ENCODE measurements at places on chromosomes 2 and 18.

GRCh38 chr18:78980777-78981380, 1.3 kb downstream of the SALL3 start:
- no peak for DNase-seq

DNA sequence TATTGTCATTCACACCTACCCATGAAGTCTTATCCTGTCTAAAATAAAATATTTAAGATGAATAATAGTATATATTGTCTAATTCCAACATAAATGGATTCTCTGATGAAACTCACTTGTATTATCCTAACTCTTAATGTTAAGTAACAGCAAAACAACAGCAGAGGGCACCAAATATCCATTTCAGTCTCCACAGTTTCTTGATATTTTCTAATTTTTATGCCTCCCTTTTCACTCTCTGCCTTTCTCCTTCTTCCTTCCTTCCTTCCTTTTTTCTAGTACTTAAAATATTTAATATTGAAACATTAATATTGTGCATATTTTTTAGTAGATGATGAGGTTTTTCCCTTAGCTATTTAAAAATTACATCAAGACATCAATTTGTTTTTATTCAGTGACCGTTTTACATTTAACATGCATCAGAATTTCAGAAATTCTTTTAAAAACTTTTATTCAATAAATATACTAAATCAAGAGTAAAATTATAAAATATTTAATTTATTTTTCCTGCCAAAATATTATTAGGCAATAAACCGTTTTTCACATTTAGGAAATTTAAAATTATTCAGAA, 97.6 kb downstream of the WDR7 start:
- peak; percentile 40 for DNase-seq

- no peak for DNase-seq
Observed at GRCh38 chr2:233100192-233100998, 40.3 kb downstream of the INPP5D start.

DNA sequence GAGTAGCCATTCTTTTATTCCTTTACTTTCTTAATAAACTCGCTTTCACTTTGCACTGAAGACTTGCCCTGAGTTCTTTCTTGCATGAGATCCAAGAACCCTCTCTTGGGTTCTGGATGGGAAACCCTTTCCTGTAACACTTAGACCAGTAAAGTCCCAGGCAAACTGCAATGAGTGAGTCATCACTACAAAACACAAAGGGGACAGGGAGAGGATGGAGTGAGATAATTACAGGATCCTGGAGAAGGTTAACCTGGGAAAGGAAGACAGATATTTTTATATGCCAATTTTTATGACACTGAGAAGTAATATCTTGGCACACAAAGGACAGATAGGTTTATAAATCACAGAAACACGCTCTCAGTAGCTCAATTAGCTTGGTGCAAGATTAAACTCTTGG, 48.7 kb downstream of the EHD3 start:
- no peak for DNase-seq

DNA sequence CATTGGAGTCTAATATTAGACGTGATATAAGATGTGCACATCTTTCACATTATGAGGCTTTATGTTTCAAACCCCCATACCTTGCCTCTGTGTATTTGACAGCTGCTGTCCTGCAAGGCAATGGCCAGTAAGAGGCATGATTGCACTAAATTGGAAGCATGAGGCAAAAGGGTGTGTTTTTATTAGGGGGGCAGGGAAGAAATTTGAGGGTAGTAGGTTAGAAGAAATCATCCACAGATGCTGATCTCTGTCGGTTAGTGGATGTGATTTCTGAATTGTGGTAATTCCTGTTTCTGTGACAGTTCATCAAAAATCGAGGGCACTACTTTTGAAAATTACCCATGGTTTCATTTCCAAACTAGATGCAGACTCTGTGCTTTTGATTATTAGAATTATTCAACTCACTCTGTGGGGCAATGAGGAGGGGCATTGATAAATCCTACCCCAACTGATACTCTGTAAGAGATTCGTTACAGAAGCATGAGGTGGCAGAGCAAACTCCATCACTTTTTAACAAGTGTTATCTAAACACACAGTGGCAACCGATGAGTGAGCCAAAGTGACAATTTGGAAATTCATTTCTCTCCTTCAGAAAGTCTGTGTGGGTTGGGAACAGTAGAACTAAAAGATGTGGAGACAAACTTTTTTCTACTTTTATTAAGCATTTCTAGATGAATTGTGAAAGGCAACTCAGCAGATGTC, 453.0 kb downstream of the ARHGAP15 start:
- no peak for DNase-seq

DNA sequence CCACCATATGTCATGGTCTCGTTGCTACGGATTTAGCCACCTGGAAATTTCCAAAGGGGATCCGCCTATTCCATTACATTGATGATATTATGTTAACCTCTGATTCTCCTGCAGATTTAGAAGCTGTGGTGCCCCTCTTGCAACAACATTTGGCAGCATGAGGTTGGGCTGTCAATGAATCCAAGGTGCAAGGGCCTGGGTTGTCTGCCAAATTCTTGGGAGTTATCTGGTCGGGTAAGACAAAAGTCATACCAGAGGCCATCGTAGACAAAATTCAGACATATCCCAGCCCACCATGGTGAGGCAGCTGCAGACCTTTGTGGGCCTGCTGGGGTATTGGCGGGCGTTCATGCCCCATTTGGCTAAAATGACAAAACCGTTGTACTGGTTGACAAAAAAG, 13.6 kb upstream of the C2orf42 start:
- DNase-seq: no peak

GRCh38 chr2:41460661-41461060, 587.2 kb upstream of the PKDCC start:
- no peak for DNase-seq

DNA sequence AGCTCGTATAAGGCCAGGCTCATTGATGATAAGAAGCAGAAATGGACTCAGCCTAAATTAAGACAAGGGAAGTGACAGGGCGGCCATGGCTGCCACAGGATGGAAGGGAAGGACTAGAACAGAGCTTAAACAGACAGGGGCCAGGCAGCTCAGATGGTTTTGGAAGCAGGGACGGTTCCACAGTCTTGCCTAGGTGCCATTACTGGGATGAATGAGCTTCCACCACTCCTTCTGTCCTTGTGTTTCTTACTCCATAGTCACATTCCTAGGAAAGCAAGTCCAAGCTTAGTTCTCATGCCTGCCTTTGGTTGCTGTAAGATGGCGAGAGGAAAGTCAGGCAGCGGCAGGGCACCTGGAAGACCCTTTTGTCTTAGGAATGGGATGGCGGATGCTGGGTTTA, 11.9 kb downstream of the GNLY start:
- no peak for DNase-seq

DNA sequence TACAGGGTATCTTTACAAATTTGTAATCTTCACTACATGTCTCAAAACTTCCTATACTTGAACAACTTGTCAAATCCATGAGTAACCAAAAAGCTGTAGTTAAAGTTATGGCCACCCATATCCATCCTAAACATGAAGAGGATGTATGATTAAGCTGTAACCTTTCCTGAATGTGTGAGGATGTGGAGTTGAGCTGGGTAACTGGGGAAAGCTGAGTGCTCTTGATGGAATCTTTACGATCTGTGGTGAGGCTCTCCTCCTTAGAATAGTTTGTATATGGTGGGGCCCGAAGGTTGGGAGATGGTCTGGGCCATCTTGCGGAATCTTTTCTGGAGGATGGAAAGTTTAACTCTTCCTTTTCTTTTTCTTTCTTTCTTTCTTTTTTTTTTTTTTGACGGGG, 29.4 kb downstream of the DPP4 start:
- no peak for DNase-seq

GRCh38 chr18:25284861-25285550, 67.0 kb downstream of the ZNF521 start:
- peak; percentile 61 for DNase-seq

GRCh38 chr2:193276069-193276468, 1081.3 kb upstream of the TMEFF2 start:
- DNase-seq: no peak

GRCh38 chr2:196208915-196209314, 37.5 kb upstream of the STK17B start:
- DNase-seq: no peak

DNA sequence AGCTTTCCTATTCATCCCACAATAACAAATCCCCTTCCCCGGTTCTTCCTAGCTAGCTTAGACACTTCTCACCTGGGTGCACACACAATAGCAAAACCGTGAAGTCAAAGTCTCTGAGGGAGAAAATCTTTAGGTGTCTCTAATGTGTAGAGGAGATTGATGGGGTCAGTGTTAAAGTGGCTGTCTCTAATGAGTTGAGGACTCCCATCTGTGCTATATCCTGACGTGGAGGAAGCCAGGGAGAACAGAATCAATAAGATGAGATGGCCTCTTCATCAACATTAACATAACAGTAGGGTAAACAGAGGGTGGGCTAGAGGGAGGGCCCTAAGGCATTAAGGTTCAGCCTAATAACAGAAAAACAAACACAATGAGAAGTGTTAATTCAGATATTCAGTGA, 120.4 kb downstream of the SLC5A7 start:
- no peak for DNase-seq

DNA sequence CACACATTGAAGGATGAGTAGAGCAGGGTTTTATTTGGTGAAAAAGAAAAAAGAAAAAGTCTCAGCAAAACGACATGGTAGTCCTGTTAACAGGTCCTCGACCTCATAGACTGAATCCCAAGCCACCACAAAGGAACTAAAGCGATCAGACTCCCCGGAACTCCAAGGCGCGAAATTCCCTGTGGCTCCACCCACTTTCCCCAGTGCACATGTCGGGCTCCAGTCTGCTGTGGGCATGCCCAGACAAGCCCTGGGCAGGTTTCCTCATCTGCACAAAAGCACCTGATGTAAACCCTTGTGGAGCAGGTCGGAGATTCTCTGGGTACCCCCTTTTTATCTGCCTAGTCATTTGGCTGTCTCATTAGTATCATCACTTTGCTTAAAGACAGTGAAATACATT, 170.7 kb upstream of the FSIP2 start:
- no peak for DNase-seq

DNA sequence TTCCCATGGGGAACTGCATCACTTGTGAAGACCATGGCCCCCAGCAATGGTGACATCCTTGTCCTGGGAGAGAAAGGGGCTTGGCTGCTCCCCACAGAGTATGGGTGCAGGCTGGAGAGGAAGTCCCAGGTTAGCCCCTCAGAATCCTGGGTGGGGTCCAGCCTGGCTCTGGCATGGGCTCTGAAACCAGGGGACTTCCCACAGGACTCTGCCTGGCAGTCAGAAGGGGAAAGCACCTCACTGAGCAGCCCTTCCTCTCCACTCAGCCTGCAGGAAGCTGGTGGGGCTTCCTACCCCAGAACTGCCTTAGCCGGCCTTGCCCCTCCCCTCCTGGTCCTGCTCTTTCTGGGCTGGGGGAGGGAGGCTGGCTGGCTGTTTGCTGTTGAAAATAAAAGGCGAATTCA, 3.7 kb downstream of the NEURL3 start:
- no peak for DNase-seq

DNA sequence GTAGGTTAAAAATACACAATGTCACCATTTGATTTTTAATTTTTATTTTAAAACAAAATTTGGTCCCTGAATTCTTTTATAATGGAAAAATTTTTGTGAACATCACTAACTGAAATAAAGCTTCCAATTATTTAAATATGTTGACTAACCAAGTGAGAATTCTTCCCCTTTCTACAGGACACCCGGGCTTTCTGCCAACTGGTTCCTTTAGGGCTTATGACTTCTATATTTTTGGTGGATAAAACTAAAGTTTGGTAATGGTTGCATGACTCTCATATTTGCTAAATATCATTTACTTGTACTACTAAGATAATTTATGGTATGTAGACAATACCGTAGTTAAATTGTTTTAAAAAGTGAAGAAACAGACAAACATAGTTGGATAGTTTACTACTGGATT, 291.0 kb upstream of the DOK6 start:
- DNase-seq: no peak

DNA sequence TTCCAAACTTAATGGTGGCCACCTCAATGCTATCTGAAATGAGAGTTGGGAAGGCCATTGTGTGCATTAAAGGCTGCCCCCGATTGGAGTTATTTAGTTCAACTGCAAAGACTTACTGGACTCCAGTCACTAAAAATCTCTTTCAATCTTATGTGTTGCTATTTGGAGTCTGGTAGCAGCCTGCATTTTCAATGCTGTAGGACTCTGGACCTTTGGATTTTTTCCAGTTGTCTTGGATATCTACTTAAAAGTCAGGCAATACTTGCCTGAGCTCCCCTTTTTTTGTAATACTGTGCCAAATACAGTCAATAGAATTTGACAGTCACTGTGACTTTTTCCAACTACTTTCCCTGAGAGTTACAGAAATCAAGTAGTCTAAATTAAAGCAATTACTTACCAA, 281.9 kb downstream of the TRIB2 start:
- no peak for DNase-seq

GRCh38 chr18:9334973-9335696, 562 bp downstream of the TWSG1 start:
- peak; percentile 39 for DNase-seq

DNA sequence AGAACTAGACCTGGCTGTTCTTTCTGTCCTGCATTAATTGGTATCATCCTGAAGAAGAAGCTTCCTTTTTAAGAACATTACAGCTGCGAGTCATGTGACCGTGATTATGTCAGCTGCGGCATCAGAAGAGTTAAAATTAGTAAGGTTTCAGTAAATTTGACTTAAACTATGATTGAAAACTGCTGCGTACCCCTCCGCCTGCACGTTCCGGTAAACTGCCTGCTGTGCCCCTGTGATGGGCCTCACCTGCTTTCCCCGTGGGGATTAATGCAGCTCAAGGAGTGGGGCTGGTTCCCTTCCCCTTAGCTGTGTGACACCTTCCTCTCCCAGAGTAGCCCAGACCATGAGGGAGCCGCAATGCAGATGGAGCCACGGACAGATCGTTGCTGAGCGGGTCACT, 36.1 kb upstream of the MYO3B start:
- no peak for DNase-seq

GRCh38 chr2:222656526-222657446, 894 bp upstream of the FARSB start:
- DNase-seq: no peak

DNA sequence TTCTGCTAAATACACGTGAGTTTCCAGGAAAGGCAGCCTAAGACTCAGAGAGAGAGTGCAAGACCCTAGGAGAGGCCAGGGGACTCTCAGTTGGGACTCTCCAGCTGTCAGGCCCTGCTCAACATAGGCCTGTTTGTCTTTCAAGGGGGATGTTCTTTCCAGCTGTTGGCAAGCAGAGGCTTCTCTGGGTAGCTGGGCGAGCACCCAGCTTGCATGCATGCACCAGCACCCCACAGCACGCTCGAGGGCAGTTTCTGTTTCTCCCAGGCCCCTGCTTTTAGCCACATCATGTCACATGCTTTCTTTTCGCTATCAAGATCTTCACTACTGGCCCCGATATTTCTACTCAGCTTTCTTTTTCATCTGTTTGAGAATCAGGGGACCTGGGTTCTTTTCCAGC, 479.3 kb upstream of the HS6ST1 start:
- DNase-seq: no peak

DNA sequence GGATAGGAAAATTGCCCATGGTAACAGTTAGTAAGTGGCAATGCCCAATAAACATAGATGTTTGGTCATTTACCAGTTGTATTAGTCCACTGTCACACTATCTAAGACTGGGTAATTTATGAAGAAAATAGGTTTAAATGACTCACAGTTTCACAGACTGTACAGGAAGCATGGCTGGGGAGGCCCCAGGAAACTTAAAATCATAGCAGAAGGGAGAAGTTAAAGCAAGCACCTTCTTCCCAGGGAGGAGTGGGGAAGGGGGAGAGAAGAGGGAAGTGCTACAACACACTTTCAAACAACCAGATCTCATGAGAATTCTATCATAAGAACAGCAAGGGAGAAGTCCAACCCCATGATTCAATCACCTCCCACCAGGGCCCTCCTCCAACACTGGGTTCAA, 23.4 kb downstream of the NR4A2 start:
- no peak for DNase-seq
